Keratinocyte (primary cell): ENCODE measurements at places on chromosomes 7 and 10. TPM values are rescaled to one million over a fixed set of nuclear protein-coding genes. Genes with fewer than 3 reads are reported as not detected.

Gene PNLIPRP3
- polyA plus RNA-seq = 64.5 to 120 TPM (median 117 TPM) in 3 replicates

- DNase-seq = no peak
Observed at GRCh38 chr7:146741911-146742310, 625.3 kb downstream of the CNTNAP2 start.

GRCh38 chr10:23155169-23155568, 36.9 kb upstream of the PTF1A start:
- no peak for DNase-seq

Gene C1QL3
- 0.03 TPM in 1 of 3 replicates, not detected in the others for polyA plus RNA-seq

- DNase-seq = no peak
Observed at GRCh38 chr10:130461631-130462030, 325.4 kb downstream of the GLRX3 start.

GRCh38 chr10:84200537-84201243, 6.4 kb downstream of the CDHR1 start:
- no peak for DNase-seq

- DNase-seq = no peak
Observed at GRCh38 chr10:26983156-26983555, 117.1 kb downstream of the ANKRD26 start.

GRCh38 chr7:74057216-74057925, 26.2 kb upstream of the LIMK1 start:
- no peak for DNase-seq

DNA sequence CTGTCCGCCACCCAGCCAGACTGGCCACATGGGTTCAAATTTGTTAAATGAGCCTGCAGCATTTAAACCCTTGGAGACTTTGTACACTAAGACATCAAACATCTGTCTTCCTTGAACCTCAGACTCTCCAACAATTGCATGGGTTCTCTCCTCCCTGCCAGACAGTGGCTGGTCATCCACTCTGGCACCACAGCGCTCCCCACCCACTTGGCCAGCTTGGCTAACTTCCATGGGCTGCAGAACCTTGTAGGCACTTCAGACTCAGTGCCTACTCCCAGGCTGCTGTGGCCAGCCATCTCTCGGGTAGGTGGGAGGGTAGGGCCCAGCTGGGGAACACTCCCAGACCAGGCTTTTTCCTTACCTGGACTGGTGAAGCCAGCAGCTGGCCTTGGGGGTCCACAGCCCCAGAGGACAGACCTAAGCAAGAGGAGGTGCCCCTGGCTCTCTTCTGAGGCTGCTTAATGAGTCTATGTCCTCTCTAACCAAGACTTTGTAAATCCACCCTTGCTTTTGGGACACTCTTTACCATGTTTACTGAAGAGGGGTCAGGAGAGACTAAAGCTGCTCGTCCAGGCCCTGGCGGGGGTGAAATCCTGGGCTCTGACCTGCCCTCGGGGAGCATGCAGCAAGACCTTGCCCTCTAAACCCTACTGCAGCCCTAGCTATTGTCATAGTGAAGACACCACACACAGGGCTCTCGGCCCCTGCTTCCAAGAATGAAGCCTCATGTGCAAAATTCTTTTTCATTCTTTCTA, 82.7 kb downstream of the ARHGAP22 start:
- no peak for DNase-seq

GRCh38 chr10:95392681-95393164, 101.9 kb upstream of the PDLIM1 start:
- DNase-seq = no peak

DNA sequence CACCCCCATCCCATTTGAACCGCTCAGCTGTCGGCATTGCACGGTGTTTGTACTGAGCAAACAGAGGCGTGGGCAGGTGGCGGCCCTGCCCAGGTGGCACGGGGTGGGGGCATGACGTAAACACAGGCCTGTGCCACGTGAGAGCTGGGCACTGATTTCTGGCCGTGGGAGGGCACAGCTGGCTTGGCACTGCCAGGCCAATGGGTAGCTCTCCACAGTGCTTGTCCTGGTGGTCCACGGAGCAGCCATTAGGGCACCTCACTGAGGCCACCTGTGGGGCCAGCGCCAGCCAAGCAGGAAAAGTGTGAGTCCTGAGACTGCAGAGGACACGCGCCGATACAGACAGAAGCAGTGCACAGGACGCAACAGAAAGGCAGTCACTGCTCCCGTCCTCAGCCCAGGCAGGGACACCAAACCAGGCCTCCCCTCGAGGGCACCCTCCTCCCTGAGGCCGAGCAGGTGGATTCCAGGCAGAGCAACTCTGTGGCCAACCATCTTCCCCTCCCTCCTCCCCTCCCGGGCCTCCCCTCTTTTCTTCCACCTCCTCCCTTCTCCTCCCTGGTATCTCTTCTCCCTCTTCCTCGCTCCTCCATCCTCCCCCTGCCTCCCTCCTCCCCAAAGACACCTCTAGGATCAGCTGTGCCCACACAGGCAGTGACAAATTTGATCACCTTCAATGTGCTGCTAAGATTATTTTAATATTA, 258.7 kb downstream of the ELFN1 start:
- no peak for DNase-seq

GRCh38 chr10:7274293-7274692, 136.5 kb downstream of the SFMBT2 start:
- DNase-seq = no peak

GRCh38 chr7:40884241-40884640, 749.4 kb downstream of the SUGCT start:
- no peak for DNase-seq

- DNase-seq = no peak
Observed at GRCh38 chr10:18615618-18616017, 35.8 kb downstream of the NSUN6 start.

Gene TLX1
- not detected in 3 replicates for polyA plus RNA-seq

- peak; percentile 61 for DNase-seq
Observed at GRCh38 chr7:94395141-94396036, 694 bp downstream of the COL1A2 start.

DNA sequence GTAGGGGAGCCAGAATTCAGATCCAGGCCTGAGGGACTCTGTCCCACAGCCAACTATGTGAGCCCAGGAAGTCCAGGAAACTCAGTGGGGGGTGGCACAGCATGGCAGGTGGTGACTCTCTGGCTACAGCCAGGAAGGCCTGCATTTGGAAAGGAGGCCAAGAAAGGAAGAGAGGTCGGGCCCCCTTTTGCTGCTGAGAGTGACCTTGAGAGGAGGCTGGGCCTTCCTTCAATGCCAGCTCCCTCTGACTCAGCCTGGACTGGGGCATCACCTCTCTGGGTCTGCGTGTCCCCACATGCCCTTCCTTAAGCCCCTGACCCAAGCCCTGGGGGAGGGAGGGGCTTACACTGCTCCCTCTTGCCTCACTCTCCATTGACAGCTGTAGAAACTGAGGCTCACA, 6.4 kb upstream of the MYL10 start:
- no peak for DNase-seq

DNA sequence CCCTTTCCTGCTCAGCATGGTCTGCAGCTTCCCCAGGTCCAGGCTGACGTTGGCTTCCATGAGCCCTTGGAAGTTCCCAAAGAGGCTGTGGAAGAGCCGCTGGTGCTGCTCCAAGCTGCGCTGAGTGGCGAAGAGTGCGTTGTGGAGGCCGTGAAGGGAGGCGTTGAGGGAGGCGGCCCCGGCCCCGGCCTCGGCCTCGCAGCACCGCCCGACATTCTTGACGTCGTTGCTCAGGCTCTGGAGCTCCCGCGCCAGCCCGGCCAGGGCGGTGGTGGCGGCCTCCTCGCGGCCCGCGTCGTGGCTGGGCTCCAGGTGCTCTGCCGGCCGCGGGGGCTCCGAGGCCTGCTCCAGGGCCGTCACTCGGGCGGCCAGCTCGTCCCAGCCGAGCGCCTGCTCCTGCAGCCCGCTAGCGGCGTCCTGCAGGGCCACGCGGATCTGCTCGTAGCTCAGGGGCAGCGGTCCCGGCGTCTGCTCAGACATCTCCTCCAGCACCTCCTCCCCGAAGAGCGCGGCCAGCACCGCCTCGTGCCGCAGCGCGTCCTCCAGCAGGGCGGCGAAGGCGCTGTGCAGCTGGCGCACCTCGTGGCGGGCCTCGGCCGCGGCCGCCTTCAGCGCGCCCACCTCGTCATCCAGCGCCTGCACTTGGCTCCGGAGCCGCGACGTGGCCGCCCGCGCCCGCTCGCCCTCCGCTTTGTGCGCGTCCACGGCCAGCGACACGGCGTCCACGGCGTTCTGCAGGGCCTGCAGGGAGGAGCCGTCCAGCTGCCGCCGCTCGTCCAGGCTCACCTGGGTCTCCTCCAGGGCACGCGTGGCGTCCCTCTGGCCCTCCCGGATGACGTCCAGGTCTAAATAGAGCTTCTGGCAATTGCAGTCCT, 14.7 kb downstream of the MMRN2 start:
- DNase-seq = no peak

- no peak for DNase-seq
Observed at GRCh38 chr10:54284526-54285193, 516.4 kb downstream of the PCDH15 start.

Gene C10orf53
- polyA plus RNA-seq = not detected in 3 replicates

Gene NACAD
- 0.10 to 0.25 TPM (median 0.14 TPM) in 3 replicates for polyA plus RNA-seq

Gene PLOD3
- polyA plus RNA-seq = 31.6 to 71.6 TPM (median 36.1 TPM) in 3 replicates

Gene GJC3
- polyA plus RNA-seq = not detected in 3 replicates

- DNase-seq = no peak
Observed at GRCh38 chr7:151109094-151110048, 23.1 kb downstream of the AGAP3 start.

- DNase-seq = no peak
Observed at GRCh38 chr10:97066877-97067555, 118.7 kb downstream of the SLIT1 start.

- DNase-seq = no peak
Observed at GRCh38 chr10:62618576-62619412, 185.7 kb upstream of the ADO start.

Gene ELFN1
- polyA plus RNA-seq = 0.03 to 0.36 TPM in 2 of 3 replicates, not detected in the other

Gene AKR1C2
- 24.2 to 173 TPM (median 66.0 TPM) in 3 replicates for polyA plus RNA-seq

Gene PAPOLB
- not detected in 3 replicates for polyA plus RNA-seq

GRCh38 chr7:76020031-76020714, 25.8 kb upstream of the TMEM120A start:
- DNase-seq = peak; percentile 5

Gene MUC3A
- polyA plus RNA-seq = 0.06 to 1.2 TPM (median 0.10 TPM) in 3 replicates

Gene VIPR2
- polyA plus RNA-seq = not detected in 3 replicates

- DNase-seq = no peak
Observed at GRCh38 chr7:132937286-132937685, 144.6 kb downstream of the CHCHD3 start.
